Mucosa of descending colon (tissue), 3 donors: ENCODE measurements at places on chromosomes 12 and 14. TPM values are rescaled to one million over a fixed set of nuclear protein-coding genes. Genes with fewer than 3 reads are reported as not detected.

DUSP16 gene
- total RNA-seq: 42.9 TPM

IFNG-AS1 gene
- total RNA-seq: 0.70 TPM

KRT78 gene
- not detected for total RNA-seq

FGD6 gene
- total RNA-seq: 20.5 TPM

GCH1 gene
- total RNA-seq: 19.3 TPM

RHOJ gene
- total RNA-seq: 19.1 TPM

DHH gene
- total RNA-seq: 0.46 TPM

STON2 gene
- total RNA-seq: 17.1 TPM

LRP1 gene
- 148 TPM for total RNA-seq

CD163 gene
- total RNA-seq: 153 TPM

KRT6C gene
- not detected for total RNA-seq

SLC2A14 gene
- total RNA-seq: 0.81 TPM

ALX1 gene
- total RNA-seq: not detected

HPD gene
- 1.0 TPM for total RNA-seq

SERPINA1 gene
- total RNA-seq: 98.3 TPM

RERG gene
- total RNA-seq: 31.6 TPM

GUCY2C gene
- 33.2 TPM for total RNA-seq

PIWIL1 gene
- total RNA-seq: not detected

GPR162 gene
- total RNA-seq: 3.1 TPM

AMN gene
- 128 TPM for total RNA-seq

SDR9C7 gene
- not detected for total RNA-seq

VASH1 gene
- total RNA-seq: 5.4 TPM

B4GALNT3 gene
- total RNA-seq: 62.9 TPM

TAS2R8 gene
- total RNA-seq: not detected

TOMM20L gene
- not detected for total RNA-seq

ADCY4 gene
- 20.7 TPM for total RNA-seq

NOS1 gene
- total RNA-seq: 0.09 TPM

ARHGEF25 gene
- 5.0 TPM for total RNA-seq

ADAM20 gene
- total RNA-seq: 1.1 TPM

FBLN5 gene
- 56.7 TPM for total RNA-seq

TAS2R9 gene
- not detected for total RNA-seq

AQP2 gene
- not detected for total RNA-seq

C14orf132 gene
- 1.8 TPM for total RNA-seq
